Stimulated activated CD4-positive, alpha-beta T cell treated with anti-CD3 and anti-CD28 coated beads, TNF-alpha, amount 100 ng/mL, for 1 hour (primary cell): ENCODE measurements at places on chromosomes 6 and 20.

GRCh38 chr6:89208551-89208950 is 8.6 kb downstream of the GABRR1 start:
- DNase-seq, result no peak

DNA sequence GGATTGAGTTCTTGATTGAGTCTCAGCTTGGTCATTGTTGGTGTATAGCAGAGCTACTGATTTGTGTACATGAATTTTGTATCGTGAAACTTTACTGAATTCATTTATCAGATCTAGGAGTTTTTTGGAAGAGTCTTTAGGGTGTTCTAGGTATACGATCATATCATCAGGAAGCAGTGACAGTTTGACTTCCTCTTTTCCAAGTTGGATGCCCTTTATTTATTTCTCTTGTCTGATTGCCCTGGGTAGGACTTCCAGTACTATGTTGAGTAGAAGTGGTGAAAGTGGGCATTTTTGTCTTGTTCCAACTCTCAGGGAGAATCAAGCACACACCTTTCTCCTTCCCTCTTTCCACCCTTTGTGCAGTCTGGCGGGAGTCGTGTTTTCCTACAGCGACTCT is 26.4 kb downstream of the RPP40 start:
- DNase-seq, result no peak

- DNase-seq, result no peak
These were observed 2.0 kb downstream of the COL19A1 start for GRCh38 chr6:69868252-69868804.

DNA sequence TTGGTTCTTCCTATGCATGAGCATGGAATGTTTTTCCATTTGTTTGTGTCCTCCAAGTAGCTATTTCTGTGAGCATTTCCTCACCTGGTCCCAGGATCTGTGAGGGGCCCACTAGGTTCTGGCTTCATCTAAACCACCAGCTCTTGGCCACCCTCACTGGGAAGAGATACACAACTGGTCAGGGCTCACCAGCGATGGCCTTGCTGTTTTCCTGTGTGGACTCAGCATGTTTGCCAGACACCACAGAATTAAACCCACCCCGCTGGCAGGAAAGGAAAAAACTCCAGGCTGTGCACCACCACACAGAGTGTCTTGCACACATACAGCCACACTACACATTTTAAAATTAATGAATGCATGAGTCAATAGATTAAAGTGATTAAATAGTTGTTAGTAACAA is 65.1 kb upstream of the NXT1 start:
- no peak for DNase-seq

GRCh38 chr6:107741191-107741680 is 82.9 kb downstream of the SCML4 start:
- no peak for DNase-seq

GRCh38 chr20:52869698-52870501 is 102.3 kb upstream of the TSHZ2 start:
- DNase-seq, result no peak

- no peak for DNase-seq
These were observed 8.1 kb upstream of the FAM50B start for GRCh38 chr6:3841066-3841454.
